ENCODE measurements at places on chromosomes 4 and X.

DNA sequence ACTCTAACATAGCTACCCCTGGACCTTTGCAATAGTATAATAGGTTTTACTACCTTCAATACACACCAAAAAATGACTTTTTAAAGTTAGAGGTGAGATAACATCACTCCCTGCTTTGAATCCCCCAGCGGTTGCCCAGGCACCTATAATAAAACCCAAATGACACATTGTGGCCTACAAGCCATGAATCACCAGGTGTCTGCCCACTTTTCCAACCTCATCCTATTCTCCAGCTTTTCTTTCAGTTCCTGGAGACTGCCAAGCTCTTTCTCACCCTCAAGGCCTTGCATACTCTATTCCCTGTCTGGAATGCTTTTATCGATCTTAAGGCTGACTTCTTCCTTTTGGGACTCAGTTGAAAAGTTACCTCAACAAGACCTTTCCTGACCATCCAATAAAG, 16.4 kb upstream of the PRSS48 start:
- no peak for DNase-seq

DNA sequence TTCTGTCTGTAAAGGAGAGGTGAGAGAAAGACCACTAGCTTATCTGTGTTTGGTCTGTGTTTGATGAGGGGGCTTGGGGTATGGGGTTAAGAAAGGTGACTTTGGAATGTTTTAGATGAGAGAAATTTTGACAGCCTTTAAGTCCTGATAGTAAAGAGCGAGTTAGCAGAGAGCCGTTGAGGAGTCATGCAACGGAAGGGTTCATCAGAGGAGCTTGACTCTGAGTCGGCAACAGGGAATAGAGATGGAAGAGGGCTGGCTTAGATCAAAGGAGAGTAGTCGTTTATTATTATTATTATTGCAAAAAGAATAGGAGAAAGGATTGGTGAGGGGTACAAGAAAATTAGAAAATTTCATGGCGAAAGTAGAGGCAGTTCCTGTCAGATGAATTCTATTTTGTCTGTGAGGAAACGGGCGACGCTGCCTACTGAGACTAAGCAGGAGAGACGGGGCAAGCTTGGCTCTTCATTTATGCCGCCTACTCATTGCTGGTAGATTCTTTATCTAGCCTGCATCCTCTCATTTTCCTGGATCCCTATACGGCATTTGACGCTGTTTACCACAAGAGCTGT, 473 bp upstream of the VAMP7 start:
- no peak for DNase-seq

GRCh38 chr4:130197946-130198345, 1102.0 kb downstream of the C4orf33 start:
- DNase-seq, result no peak

DNA sequence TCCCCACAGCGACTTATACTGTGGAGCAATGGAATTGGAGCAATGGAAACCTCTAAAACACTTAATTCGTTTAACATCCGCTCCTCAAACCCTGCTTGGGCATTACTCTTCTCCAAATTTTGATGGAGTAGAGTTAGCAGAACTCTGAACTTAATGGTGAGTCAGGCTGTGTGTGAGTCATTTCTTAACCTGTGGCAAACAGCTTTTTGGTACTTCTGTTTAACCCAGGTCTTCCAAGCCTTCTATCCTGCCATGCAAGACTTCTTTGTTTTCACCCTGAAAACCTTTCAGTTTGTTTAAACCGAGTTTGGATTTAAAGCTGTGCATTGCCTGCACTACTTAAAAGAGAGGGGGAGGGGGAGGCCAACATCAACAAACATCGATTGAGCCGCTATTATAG, 3.6 kb upstream of the AMOT start:
- DNase-seq, result no peak

- no peak for DNase-seq
Observed at GRCh38 chrX:53279296-53280237, 1.8 kb downstream of the IQSEC2 start.

GRCh38 chr4:69753686-69754085, 6.7 kb downstream of the SULT1B1 start:
- no peak for DNase-seq

DNA sequence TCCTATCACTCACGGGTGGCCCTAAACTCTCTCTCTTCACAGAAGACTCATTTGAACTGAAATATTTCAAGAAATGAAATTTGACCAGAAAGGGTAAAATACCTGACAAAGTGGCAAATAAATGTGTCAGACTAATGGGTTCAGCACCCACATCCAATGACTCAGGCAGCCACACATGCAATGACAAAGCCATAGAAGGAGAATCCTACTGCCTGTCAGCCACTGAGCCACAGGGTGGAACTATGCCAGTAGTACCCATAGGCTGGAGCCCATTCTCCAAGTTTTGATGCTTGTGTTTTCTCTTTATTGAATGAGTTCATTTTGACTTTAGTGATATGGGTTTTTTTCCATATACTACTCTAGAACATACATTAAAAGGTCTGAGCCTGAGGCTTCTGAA, 179.0 kb downstream of the BEND2 start:
- no peak for DNase-seq

- DNase-seq, result no peak
Observed at GRCh38 chrX:150575419-150575814, 7.0 kb downstream of the MTM1 start.

DNA sequence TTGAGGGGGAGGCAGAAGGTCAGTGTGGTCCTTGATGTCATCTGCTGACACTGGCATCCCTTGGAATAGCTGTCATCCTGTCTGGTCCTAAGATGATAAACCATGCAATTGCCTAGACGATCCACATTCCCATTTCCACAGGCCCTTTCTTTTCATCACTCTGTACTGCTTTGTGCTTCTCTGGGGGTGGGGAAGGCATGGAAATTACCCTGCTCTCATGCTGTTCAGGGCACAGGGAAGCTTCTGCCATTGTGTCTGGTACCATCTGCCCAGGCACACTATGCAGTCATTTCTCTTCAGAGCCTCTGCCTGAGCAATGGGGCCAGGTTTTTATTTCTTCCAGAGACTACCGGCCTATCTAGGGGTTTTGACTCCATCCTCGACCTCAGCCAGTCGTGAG, 49.7 kb upstream of the ELOVL6 start:
- no peak for DNase-seq

DNA sequence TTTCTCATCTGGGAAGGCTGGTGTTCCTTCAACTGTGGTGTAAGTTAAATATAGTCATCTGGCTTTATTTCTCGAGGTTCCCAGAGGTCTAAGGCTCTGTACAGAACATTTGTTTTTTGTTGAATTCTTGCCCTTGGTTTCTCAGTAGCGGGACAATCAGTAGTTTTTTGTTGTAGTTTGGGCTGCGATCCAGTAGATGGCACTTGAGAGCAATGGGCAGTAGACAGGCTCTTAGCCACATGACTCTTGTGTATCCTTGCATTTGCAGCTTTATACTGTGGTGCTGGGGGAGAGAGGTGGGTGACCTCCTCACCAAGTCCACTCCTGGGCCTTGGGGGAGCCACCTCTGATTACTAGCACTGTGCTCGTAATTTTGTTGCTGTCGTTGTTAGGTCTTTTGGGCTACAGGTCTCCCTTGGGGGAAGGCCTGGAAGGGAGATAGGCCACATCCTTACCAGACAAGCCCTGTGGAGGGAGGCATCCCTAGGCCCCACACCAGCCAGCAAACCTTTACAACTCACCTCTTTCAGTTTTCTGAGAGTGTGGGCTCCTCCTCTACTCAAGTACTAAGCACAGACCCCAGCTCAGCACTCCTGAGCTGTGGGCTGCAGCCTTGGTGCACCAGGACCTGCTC, 8.1 kb downstream of the ETDB start:
- no peak for DNase-seq

DNA sequence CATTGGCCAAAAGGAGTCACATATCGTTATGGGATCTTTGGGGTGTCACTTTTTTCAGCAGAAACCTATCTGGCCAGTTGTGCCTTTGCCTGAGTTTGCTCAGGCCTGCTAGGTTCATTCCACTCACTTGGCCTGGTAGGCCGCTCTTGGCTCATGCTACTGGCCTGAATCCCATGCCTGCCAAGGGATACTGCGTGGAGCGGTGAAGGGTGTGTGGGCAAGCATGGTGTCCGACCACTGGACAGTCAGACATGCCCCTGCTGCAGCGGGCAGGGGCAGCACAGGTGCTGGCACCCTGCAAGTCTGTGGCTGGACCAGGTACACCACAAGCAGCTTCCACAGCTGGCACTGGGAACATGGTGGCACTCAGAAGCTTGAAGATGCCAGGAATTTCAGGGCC, 11.3 kb upstream of the PPM1K start:
- DNase-seq, result no peak

DNA sequence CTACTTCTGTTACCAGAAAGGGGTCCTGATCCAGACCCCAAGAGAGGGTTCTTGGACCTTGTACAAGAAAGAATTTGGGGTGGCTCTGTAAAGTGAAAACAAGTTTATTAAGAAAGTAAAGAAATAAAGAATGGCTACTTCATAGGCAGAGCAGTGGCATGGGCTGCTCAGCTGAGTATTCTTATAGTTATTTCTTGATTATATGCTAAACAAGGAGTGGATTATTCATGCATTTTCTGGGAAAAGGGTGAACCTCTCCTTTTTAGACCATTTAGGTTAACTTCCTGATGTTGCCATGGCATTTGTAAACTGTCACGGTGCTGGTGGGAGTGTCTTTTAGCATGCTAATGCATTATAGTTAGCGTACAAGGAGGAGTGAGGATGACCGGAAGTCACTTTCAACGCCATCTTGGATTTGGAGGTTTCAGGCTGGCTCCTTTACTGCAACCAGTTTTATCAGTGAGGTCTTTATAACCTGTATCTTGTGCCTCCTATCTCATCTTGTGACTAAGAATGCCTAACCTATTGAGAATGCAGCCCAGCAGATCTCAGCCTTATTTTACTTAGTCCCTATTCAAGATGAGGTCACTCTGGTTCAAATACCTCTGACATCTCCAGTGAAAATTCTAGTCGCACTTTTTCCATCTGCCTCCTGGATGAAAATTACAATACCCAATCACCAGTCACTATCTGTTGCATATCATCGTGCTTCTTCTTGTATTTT, 15.5 kb upstream of the TDO2 start:
- DNase-seq, result no peak

DNA sequence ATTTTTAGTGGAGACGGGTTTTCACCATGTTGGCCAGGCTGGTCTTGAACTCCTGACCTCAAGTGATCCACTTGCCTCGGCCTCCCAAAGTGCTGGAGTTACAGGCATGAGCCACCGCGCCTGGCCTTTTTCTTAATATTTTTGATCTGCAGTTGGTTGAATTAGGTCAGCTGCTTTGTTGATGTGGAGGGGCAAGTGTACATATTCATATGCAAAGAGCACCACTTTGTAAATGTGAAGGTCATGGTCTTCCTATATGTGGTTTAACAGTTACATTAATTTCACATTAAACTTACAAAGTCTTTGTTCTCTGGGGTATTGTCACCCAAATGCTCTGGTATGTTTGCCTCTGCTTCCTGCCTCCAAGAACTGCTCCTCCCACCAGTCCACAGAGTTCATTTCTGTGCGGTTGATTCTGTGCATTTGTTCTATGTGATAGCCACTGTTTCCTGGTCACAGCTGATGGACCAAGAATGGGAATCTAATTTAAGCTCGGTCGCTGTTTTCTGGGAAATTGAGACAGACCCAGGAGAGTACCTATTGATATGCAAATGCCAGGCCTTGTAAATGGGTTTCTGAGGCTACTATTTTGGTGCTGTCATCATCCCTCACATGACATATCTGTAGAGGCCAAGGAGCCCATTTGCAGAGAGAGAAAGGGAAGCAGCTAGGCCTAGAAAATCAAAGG, 26.9 kb upstream of the HPSE start:
- DNase-seq, result no peak

GRCh38 chr4:156974264-156974663, 2.7 kb upstream of the PDGFC start:
- no peak for DNase-seq

- DNase-seq, result no peak
Observed at GRCh38 chr4:94833394-94833793, 75.6 kb downstream of the BMPR1B start.

DNA sequence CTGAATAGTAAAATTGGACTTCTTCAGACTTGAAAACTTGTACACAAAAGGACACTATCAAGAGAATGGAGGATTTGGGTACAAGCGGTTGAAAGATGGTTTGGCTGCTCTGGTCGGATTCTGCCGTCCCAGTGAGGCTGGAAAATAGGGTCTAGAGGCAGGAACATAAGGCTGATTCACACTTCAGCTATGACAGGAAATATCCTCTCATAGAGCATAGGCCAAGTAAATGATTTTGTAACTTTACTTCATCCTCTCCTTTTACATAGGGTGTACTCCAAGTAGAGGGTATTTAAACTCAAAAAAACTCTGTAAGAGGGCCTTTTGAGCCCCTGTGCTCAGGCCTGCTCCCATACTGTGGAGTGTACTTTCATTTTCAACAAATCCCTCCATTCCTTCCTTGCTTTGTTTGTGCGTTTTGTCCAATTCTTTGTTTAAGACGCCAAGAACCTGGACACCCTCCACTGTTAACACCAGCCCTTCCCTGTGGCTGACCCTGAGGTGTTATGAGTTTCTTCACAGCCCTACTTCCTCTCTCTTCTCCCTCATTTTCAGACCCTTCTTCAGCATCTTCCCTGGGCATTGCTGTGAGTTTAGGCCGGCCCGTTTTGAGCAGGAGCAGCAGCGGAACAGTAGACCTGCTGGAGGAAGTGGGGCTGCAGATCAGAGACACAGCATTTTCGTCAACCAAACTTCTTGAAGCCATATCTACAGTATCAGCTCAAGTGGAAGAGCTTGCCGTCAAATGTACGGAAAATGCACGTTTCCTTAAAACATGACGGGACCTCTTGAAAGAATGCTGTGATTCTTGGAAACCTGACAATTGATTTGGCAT, 7.2 kb downstream of the PGAM4 start:
- no peak for DNase-seq

DNA sequence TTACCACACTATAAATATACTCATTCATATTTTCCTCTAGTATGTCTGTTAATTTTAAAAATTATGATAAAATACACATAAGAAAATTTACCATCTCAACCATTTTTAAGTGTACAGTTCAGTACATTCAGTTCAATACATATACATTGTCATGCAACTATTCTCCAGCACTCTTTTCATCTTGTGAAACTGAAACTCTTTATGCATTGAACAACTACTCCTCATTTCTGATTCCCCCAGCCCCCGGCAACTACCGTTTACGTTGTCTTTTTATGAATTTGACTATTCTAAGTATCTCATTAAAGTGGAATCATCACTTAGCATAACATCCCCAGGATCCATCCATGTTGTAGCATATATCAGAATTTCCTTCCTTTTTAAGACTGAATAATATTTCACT, 8.7 kb downstream of the SMARCAD1 start:
- DNase-seq, result no peak

DNA sequence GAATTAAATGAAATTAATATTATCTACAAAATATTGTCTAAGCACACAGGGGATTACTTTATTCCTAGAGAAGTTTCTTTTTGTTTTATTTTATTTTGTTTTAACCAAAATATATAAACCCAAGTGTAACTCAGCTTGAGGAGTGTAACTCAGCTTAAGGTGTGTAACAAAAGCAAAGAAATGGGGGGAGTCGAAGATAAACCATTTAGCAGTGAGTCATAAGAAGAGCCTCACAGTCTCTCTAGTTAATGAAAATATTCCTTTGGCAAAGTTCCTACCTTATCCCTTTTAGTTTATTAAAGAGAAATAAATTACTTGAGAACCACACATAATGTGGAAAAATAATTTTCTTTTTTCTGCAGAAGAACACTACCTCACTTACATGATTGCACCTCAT, 261.8 kb downstream of the KCTD8 start:
- no peak for DNase-seq

All from osteocyte (in vitro differentiated cells).